Uterus (tissue), 4 donors: ENCODE measurements at places on chromosomes 3 and 15. TPM values are rescaled to one million over a fixed set of nuclear protein-coding genes. Genes with fewer than 3 reads are reported as not detected.
A peak's percentile ranks its signal among the peaks of the same experiment; 100 is the strongest.

CLSTN2 gene
- total RNA-seq = 14.4 TPM

IQCF5 gene
- total RNA-seq = not detected

DNA sequence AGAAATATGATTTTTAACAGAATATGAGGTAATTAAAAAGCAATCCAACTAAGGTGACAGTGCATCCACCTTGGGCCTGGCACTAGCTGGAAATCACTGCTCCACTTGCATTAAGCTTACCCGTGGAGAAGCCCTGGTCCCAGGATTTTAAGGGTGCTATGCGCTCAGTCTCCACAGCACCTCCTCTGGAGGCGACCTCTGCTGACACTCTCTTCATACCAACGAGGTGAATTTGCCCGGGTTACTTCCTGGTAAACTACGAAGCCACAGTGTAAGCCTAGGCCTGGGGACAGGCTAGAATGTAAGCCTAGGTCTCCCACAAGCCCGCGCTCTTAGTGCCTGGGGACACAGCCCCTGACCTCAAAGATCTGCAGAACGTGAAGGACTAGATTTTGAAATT is 793 bp downstream of the APOD start:
- DNase-seq = no peak

GRCh38 chr15:29071232-29071881 is 185.6 kb downstream of the APBA2 start:
- DNase-seq = no peak

CD276 gene
- 36.3 TPM for total RNA-seq

OR5K2 gene
- total RNA-seq = not detected

CLEC3B gene
- 63.4 TPM for total RNA-seq

DNA sequence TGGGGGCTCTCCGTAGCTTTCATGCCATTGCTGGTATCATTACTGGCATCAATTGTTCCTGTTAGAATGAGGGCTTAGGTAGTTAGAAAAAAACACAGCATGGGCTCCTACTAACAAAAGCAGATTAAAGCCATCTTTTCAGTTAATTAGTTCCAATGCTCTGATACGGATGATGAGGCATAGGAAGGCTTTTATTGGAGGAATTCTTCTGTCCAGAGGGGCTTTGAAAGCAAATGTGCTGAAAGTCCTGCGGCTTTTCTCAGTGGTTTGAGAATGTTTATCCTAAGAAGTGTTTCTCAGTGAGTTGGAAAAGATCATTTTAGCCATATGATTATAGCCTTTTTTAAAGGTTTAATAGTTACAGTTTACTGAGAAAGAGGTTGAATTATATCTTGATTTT is 198.5 kb downstream of the THSD4 start:
- no peak for DNase-seq

- DNase-seq = no peak
These were observed 68.9 kb downstream of the CHRNA7 start for GRCh38 chr15:32099097-32099785.

- no peak for DNase-seq
These were observed 187.2 kb downstream of the MEX3B start for GRCh38 chr15:81858586-81858985.

RYR3 gene
- 24.1 TPM for total RNA-seq

XCR1 gene
- not detected for total RNA-seq

DNA sequence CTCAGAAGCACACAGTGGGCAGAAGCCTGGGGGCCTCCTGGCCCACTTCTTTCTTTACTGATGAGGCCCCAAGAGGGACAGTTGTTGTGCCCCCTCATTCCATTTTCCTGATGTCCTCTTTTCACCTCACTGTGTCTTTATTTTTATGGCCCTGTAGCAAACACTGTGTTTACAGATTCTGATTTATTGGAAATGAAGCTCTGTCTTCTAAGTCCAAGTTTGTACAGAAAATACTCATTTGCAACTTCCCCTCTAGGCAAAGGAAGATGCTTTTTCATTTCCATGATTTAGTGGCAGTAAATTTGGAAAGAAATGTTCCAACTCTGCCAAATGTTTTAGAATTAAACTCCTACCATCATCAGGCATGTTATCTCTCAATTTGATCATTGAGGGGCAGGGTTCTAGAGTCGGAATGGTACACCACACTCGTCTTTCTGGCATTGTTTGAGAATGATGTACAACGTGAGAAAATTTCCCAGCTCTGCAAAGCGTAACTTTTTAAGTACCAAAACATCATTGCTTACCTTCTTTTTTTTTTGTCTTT is 129.7 kb downstream of the ARNT2 start:
- no peak for DNase-seq

DNA sequence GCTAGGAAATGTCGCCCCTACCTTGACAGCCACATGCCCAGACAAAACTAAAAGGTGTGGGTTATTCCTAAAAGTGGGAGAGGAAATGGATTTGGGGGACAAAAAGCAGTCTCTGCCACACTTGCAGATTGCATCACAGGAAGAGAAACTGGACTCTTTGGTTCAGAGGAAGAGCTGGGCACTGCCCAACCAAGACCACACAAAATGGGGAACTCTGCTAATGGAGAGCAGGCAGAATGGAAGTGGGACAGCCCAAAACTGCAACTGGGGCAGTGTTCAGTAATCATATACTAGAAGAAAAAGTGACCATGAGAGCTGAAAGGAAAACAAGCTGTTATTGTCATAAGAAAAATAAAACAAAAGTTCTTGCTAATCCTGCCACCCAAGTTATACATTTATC is 138.9 kb upstream of the FRMD4B start:
- DNase-seq = no peak

GRCh38 chr3:94061297-94061696 is 1.4 kb downstream of the DHFR2 start:
- DNase-seq = no peak

CPN2 gene
- not detected for total RNA-seq

GRCh38 chr3:101643861-101644613 is 32.9 kb downstream of the ZBTB11 start:
- peak; percentile 19 for DNase-seq

GRCh38 chr15:100759106-100759505 is 120.5 kb upstream of the ALDH1A3 start:
- no peak for DNase-seq

SERP1 gene
- 79.7 TPM for total RNA-seq

DNA sequence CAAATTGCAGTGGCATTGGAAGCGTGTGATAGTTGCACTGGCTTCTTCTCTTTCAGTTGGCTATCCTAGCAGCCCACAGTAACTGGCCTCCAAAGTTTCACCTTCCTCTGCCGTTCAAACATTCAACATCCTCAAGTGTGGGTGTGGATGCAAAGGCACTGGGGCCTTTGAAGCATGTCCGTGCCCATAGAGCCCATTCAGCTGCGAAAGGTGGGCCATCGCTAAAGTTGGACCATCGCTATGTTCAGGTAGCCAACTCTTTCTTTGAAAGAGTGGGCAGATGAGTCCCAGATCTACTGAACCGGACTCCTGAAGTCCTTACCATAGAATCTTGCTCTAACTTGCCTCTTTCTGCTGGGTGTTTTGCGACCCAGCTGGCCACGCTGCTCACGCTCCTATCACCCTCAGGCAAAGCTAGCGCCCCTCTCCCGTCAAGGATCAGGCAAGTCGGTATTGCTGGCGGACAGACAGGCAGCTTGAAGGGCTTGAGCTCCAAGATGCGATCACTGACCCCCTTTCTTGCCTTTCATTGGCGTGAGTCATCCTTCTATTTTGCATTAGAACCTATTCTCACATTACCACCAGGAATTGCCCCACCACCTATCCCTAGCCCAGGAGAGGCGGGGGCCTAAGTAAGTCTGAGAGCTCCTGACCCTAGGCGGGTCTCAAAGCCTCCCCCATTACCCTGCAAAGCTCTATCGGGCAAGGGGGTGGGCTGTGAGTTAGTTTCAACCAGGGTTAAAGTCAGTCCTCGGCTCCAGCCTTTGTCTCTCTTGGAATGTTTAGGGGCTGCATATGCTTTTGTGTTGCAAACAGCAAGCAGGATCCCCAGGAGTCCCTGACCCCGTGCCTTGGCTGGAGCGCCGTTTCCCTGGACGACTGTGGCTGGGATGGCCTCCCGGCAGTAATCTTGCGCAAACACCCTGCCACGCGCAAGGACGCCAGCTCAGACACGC is 28.7 kb downstream of the ZIC4 start:
- no peak for DNase-seq

- no peak for DNase-seq
These were observed 23.0 kb upstream of the RETNLB start for GRCh38 chr3:108780235-108780634.

- DNase-seq = no peak
These were observed 605.2 kb upstream of the NAALADL2 start for GRCh38 chr3:174253940-174254339.

SLC35G2 gene
- 10.5 TPM for total RNA-seq

- DNase-seq = no peak
These were observed 79.6 kb downstream of the CDIN1 start for GRCh38 chr15:36658898-36659639.

SOX14 gene
- total RNA-seq = not detected

KLF15 gene
- 16.5 TPM for total RNA-seq

PTX3 gene
- not detected for total RNA-seq

DNA sequence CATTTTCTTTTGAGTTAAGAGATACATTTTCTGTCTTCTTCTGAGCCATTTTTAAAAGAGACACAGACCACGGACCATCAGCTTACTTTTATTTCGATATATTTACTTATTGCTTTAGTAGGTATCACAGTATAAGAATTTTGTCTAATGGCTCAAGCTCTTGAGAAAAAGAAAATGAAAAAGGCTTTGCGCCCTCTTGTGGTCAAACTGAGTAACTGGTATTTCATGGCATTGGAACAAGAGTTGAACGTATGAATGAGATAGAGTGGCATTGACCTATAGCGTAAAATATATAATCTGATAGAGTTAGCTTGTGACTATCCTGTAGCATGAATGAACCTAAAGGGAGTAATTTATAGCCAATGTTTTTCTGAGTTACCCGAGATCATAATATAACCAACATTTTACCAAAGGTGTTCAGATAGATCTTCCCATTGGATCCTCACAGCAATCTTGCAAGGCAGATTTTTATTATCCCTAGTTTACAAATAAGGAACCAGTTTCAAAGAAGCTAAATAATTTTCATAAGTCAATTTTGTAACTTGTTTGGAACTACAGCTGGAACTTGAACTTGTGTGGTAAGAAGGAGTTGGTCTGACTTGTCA is 154.6 kb downstream of the POLR2M start:
- DNase-seq = peak; percentile 27

DNA sequence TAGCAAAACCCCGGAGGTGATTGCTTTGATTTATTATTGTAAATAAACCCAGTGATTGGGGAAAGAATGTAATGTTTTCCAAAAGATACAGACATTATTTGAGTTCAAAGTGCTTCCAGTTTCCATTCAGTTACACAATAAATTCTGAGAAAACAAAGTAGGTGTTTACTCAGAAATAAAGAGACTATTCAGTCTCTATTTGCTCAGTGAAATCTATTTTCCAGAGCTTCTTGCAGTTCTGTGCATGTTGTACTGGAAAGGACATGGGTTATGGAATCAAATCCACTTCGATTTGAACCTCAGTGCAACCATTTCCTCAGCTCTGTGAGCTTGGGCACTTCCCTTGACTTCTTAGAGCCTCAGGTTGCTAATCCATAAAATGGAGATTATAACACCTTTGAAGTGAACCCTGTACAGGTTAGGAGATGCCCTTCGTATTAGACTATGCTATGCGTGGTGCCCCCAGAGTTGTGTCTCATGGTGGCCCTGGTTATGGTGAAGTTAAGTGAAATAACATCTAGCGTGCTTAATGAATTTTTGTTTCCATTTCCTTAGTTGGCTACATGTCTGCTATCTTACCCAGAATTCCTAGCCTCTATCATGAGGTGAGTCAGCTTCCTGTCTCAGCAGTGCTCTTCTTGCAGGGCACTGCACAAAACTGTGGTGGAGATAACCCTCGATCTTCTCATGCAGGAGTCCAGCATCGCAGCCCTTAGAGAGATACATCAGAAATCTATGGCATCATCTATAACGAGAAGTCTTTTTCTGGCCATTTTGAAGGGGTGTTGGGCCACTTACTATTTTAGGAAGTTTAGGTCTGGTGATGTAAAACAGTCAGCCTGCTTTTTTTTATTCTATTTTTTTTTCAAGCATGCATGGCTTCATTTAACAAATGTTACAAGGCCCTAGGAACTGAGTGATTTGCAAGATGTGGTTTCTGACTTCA is 97.7 kb downstream of the RPL39L start:
- DNase-seq = no peak

GRCh38 chr3:18396428-18396827 is 28.7 kb downstream of the SATB1 start:
- no peak for DNase-seq

DNA sequence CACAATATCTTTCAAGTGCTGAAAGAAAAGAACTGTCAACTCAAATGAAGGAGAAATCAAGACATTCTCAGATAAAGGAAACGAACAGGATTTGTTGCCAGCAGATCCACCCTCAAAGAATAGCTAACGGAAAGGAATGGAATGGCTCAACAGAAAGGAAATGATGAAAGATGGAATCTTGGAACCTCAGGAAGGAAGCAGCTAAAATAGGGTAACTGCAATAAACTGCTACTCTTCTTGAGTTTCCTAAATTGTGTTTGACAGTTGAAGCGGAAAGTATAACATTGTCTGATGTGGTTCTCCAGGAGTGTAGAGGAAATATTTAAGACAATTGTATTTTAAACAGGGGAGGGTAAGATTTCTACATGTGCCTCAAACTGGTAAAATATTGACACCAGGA is 22.0 kb downstream of the PRR23E start:
- DNase-seq = no peak

GRCh38 chr3:194176274-194176991 is 40.5 kb downstream of the HES1 start:
- DNase-seq = no peak

DNA sequence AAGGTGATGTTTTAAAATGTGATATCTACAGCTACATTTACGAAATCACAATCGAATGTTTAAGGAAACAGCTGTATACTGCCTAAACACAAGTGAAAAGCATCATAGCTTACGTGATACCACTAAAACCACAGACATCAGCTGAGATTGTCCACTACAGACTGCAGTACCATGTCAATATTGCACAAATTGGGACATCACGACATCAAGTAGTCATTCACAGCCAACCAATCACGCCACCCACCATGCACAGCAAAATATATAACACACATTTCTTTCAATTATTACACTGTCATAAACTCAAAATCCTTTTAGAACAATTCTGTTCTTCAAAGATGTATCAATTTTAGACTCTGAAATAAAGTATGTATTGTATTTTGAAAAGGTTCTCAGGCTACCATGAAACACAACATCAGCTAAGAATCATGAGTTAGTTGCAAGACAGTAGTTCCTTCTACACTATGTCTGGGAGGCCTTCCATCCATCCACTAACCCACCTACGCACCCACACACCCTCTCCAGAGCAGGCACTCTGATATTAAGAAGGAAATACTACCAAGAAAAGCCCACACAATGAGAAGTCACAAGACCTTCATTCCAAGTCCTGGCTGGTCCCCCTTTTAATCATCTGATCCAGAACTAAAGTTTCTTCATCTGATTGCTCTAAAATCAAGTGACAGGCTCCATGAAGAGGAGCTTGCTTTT is 3.1 kb downstream of the DMXL2 start:
- DNase-seq = no peak

AP3B2 gene
- total RNA-seq = 6.9 TPM

GRCh38 chr3:71893702-71894479 is 108.9 kb upstream of the PROK2 start:
- no peak for DNase-seq

GRCh38 chr3:118754406-118755252 is 280.0 kb downstream of the IGSF11 start:
- DNase-seq = no peak

ARNT2 gene
- total RNA-seq = 0.26 TPM

- no peak for DNase-seq
These were observed 32.4 kb upstream of the SPPL2A start for GRCh38 chr15:50797926-50798325.
